Stimulated activated CD4-positive, alpha-beta T cell treated with anti-CD3 and anti-CD28 coated beads, Interleukin-12 subunit alpha, Interleukin-12 subunit beta, amount 100 ng/mL, for 4 hours (primary cell): ENCODE measurements at places on chromosomes 3 and 15.

DNA sequence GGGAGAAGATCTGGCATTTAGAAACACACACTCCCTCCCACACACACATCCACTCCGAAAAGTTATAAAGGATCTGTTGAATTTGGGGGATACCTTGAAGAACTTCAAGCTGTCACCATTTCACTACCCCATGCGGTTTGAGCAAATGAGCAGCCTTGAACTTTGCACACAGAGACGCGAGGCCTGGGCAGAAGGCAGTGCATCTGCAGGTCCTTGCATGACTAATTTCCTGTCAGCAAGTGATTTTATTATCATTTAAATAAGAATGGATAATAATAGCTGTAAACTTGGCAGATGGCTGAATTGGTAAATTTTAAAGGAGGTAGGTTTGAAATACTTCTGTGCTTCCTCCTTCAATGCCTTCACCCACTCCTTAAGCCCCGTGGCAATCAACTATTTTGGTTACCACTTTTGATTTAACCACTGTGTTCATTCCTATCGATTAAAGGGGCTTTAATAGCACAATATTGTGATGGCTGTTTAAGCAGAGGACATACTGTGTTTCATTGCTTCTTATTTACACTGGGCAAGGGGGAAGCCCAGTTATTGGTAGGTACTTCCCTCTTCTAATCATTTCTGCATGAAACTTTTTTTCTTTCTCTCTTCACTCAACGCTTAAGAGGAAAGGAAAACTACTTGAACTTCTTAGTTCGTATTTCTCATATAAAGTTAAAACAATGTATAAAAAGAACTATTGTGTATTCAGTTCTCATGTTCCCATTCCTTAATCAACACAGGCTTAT, 108.1 kb downstream of the ROBO2 start:
- no peak for DNase-seq

DNA sequence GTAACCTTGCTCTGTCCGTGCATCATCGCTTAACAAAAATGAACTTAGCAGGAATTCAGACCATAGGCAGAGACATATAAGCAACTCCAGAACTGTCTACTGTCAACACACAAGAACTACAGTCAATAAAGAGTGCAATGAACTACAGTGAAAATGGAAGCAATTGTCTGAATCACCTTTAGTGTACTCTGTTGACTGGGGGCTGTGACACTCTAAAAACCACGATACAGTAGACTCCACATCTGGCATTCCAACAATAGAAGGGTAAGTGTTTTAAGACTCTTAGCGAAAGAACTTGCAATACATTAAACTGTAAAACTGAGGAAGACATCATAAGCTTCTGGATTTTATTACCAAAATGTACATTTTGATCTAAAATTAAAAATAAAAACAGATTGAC, 347.3 kb downstream of the ZBTB20 start:
- DNase-seq = no peak

DNA sequence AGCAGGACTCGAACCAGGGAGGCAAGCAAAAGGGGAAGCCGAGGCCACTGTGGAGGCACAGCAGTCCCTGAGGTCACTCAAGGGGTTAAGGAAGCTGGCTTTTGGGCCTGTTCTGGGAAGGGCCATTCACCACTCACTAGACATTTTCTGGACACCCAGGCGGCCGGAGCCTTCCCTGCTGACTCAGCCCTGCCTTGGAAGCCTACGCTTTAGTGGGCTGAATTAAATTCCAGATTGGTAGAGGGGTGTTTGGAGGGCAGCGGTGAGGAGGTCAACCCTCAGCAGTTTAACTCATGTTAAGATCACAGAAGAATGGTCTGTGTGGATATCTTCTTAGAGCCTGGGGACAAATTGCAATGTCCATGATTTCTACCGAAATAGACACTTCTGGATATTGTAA, 152.8 kb downstream of the GABRG3 start:
- DNase-seq = no peak

DNA sequence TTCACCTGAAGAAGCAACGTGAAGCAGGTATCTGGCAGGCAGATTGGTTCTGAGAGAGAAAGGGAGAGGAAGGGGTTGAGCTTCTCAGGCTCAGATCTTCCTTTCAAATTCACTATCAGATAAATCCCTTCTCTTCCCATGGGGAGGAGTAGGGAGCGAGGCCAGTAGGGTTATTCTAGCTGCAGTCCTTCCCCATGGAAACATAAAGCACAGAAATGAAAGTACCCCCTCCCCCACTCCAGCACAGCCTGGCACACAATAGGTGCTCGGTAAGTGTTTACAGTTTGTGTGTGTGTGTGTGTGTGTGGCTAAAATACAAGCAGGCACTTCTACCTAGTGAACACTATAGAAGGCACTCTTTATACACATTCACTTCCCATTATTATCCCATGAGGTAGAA, 20.8 kb upstream of the VPS8 start:
- no peak for DNase-seq

DNA sequence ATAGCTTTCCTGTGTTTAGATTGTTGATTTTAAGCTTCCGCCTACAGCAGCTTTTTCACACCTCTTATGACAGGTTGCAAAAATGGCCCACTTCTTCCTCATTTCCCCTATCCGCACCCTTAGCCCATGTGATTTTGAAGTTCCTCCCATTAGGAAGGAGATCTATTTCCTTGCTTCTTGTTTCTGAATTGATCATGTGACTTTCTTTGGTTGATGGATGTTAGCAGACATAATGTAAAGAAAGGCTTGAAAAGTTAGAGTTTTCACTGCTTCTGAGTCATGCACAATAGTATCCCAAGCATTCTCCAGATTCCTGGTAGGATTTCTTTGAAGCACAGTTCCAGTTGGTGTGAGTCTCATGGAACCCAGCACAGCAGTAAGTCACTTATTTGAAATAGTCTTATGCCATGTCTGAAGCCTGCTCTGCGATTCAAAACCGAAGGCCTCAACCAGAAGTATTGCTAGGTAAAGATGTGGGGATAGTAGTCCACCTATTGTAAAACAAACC, 76.6 kb downstream of the EDEM1 start:
- DNase-seq = no peak

- DNase-seq = no peak
These were observed 41.5 kb downstream of the RBP2 start for GRCh38 chr3:139434764-139435307.

- no peak for DNase-seq
These were observed 449.4 kb upstream of the SUCLG2 start for GRCh38 chr3:68103811-68104210.

GRCh38 chr15:23764716-23765115, 77.6 kb upstream of the NDN start:
- DNase-seq = no peak

GRCh38 chr3:48621461-48621869, at the start of gene TMEM89:
Gene TMEM89, minus strand, starts transcription at chr3:48621769. Its CDS starts 13 bp downstream, at chr3:48621756.
- no peak for DNase-seq

GRCh38 chr15:70093481-70094319, 4.0 kb downstream of the TLE3 start:
- DNase-seq = no peak

- no peak for DNase-seq
These were observed 11.1 kb downstream of the SLC27A2 start for GRCh38 chr15:50192926-50193620.
